CMK (cell line): ENCODE measurements at places on chromosomes 7 and 10.

- no peak for DNase-seq
Measured at GRCh38 chr10:21161090-21161625, 264.0 kb upstream of the NEBL start.

DNA sequence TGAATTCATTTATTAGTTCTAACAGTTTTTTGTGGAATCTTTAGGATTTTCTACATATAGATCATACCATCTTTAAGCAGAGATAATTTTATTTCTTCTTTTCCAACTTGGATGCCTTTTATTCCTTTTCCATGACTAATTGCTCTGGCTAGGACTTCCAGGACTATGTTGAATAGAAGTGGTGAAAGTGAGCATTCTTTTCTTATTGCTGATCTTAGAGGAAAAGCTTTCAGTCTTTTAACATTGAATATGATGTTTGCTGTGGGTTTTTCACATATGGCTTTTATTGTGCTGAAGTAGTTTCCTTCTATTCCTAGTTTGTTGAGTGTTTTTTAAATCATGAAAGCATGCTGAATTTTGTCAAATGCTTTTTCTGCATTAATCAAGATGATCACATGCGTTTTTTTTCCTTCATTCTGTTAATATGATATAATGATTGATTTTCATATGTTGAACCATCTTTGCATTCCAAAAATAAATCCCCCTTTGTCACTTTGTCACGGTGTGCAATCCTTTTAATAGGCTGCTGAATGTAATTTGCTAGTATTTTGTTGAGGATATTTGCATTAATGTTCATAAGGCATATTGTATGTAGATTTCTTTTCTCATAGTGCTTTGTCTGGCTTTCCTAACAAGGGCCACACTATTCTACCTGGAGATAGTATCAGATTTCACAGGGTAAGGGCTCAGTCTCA is 92.9 kb downstream of the ZNF467 start:
- DNase-seq = no peak

GRCh38 chr7:140059273-140060242 is 3.2 kb downstream of the PARP12 start:
- DNase-seq = no peak

DNA sequence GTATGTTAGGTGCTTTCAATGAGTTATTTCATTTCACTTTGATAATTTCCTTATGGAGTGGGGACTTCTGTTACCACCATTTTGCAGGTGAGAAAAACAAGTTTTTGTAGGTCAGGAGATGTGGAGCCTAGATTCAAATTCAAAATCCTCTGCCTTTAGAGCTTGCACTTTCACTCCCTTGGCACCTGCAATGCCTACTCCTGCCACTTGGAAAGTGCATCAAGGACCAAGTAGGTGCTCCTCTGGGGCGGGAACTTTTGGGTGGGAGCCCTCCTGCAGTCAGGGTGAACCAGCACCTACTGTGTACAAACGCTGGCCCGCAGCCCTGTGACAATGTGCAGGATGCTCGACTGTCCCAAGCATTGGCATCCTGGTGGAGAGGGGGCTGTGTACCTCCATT is 199.0 kb downstream of the EMX2 start:
- no peak for DNase-seq

DNA sequence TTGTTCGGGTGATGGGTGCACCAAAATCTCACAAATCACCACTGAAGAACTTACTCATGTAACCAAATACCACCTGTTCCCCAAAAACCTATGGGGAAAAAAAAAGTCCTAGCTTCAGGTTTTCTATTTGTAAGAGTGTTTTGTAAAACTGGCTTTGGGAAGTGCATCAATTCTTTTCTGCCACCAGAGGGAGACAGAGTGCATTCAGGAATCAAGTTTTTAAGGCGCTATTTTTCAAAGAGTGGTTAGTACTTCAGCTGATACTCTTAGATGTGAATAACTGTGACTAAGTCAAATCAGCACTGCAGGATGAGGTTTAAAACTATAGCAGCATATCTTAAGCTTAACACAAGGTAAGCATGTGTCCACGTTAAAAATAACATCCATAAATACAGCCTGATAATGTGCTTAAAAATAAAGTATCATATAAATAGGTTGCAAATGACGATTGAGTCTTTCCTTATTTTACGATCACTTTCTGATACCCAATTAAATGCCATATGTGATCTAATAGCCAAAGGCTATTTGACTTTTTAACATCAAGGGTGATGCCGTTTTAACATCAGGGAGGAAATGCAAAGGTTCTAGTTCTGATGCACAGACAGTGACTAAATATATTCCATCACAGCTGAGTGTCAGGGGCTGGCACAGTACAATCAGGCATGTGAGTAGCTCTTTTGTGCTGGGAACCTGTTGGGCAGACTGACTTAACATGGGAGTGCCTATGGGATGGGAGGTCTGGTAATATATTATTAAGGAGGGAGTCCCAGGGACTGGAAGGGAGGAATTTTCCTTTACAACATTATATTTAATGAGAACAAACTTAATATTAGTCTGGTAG is 10.6 kb upstream of the LYZL2 start:
- DNase-seq = peak; percentile 0

DNA sequence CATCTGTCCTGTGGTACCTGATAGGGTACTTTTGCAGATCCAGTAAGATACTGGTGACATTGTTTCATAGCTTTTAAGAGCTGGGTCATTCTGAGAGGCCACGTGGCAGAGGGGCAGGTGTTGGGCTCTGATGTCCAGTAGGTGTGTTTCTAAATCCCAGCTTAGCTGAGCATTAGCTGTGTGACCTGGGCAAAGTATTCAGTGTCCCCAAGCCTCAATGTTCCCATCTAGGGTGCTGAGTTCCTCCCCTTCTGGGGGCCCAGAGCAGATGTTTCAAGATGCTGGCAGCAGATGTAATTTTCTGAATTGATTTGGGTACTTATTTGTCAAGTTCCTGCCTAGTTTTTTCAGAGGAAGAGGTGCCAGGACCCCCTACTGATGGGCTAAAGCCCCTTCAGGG is 52.9 kb downstream of the NEURL1 start:
- DNase-seq = no peak

- DNase-seq = no peak
Measured at GRCh38 chr7:140209866-140210609, 33.3 kb upstream of the KDM7A start.

GRCh38 chr7:82713506-82713905 is 269.9 kb upstream of the CACNA2D1 start:
- no peak for DNase-seq

DNA sequence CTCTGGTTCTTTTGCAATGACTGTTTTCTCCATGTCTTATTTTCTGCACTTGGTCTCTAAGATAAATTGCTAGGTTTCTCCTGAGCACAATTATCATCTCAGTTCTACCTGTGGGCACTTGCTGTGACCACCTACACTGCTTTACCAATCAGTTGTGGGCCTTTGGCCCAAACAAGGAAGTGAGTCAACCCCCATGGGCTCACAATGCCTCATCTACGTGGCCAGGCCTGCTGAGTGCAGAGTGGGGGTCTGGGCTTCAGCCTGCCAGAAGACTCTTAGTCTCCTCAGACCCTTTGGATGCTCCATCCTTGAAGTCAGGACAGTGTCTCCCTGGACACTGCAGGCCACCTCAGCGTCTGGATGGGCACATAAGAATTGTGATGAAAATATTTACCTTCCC is 20.3 kb downstream of the SCART1 start:
- DNase-seq = no peak

GRCh38 chr7:92586403-92586802 is 3.8 kb downstream of the FAM133B start:
- DNase-seq = no peak

DNA sequence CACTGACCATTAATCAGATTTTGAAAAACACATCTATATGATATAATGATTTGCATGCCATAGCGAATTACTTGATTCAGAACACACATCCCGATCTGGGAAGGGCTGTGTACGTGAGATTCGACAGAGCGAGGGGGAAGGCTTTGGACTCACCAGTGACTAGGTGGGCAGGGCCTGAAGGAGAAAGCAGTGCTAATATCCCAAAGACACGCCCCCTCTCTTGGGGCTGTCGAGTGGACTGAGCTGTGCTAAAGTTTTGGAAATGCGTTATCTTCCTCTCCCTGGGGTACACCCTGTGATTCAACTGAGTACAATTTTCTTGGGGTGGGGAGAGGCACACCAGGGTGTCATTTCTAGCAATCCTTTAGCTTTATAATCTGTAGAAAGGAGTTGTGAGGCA is 1.8 kb downstream of the LRRC17 start:
- DNase-seq = no peak

DNA sequence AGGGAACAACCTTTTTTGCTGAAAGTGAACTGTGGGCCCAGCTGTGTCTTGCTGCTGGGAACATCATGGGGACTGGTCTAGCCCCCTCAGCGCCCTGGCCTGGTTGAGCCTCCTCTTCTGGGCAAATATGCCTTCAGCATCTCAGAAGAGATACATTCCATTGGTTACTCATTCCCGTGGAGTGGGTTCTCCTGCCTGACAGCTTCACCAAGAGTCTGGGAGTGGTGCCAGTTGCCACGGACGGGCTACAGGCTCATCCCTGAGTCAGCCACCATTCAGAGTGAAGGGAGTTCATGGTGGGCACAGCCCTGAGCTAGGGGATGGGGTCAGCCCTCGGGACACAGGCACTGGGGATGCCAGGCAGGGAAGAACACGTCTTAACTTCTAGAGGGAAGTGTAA is 81.9 kb downstream of the RAMP3 start:
- no peak for DNase-seq

GRCh38 chr10:33382921-33383713 is 48.6 kb upstream of the NRP1 start:
- no peak for DNase-seq

DNA sequence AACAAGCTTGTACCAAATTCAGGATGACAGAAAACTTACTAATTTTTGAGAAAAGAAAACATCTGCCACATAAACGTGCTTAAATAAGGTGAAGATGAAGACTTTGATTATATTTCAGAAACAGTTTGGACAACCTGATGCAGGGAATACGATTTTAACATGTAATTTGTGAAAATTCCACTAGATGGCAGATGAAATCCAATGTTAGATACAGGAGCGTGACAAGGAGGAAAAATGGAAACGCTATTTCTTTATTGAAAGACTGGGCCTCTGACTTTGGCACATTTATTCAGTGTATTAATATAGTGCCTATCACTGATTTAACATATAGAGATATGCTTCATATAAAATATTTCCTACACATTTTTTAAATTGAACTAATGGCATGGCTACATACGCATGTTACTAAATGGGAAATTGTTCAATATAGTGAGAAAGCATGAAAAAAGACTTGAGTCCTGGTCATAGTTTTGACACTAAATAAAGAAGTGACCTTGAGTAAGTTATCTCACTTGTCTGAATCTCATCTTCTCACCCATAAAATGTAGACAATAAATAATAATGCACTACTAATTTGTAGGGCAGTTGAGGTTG is 60.7 kb downstream of the CD36 start:
- DNase-seq = peak; percentile 18

- DNase-seq = no peak
Measured at GRCh38 chr7:106514881-106515280, 146.1 kb downstream of the CCDC71L start.

GRCh38 chr10:47409171-47409865 is 25.2 kb upstream of the ZNF488 start:
- no peak for DNase-seq

GRCh38 chr7:141122736-141123135 is 48.9 kb downstream of the TMEM178B start:
- no peak for DNase-seq

DNA sequence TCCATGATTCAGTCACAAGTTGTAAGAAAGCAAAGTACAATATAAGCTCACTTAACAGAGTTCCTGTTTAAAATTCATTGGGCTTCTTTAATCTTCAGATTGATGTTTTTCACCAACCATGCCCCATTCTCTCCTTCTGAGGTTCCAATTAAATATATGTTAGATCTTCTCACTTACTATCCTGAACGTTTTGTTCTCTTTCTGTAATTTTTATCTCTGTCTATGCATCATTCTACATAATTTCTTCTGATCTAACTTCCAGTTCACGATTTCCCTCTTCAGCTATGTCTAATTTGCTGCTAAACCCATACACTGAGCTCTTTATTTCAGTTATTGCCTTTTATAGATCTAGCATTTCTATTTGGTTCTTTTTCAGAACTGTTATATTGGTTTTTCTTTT is 28.0 kb upstream of the SPOCK2 start:
- DNase-seq = no peak

DNA sequence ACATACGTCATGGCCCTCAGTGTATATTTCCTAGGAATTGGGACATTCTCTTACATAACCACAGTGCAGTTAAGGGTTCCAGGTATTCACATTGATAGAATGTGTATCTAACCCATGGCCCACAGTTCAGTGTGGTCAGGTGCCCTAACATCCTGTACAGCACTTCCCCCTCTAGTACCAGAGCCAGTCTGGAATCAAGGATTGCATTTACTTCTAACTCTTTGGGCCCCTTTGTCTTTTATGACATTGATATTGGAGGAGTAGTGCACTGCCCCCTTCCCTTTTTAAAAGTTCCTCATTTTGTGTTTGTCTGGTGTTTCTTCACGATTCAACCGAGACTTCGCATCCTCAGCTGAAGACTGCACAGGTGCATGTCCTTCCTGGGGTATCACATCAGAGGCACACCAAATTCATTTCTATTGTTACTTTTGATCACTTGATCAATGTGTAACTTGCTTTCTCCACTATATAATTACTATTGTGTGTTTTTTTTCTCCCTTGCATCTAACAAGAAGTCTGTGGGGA is 22.4 kb upstream of the NPFFR1 start:
- no peak for DNase-seq

DNA sequence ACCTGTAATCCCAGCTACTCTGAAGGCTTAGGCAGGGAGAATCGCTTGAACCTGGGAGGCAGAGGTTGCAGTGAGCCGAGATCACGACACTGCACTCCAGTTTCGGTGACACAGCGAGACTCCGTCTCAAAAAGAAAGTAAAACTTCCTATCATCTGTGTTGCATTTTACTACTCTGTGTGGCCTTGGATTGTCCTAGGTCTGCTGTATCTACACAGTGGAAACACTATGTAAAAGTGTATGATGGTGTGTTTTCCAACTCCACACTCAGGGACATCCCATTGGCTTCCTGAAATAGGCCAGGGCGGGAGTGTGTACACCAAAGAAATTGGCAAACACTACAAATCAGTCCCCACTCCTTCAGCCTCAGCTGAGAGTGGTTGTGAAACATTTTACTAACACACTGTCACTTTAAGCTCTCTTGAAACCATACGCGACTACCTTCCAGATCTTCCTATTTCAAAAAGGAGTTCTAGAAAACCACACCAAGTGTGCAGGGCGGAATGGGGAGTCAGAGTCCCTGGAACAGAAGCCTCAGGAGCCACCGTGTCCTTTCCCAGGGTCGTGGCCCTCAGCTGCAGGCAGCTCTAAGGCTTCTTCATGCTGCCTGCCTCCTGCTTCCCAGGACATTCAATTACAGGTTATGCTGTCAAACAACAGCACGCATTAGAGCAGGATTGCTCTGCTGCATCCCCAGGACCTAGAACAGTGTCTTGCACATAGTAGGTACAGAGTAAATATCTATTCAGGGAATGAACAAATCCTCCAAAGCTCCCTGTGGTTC is 275.4 kb downstream of the PARD3 start:
- DNase-seq = no peak

DNA sequence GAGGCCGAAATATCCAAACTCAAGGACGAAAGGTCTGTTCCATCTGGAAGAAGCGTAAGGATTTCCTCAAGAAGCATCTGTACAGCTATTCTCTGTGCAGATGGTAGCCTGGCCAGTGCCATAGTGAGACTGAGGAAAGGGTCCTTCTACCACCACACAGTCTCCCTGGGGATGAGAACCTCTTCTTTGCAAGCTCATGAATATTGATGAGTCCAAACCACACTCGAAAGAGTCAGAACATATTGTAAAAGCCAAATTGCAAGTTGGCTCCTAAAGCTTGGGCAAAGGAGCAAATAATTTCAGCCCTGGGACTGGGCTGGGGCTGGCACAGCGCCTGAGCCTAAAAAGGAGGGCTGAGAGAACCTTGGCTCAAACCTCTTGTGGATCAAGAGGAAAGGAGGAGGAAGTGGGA is 66.1 kb upstream of the PIP4K2A start:
- no peak for DNase-seq
